ENCODE measurements at places on chromosomes 3 and 15.

DNA sequence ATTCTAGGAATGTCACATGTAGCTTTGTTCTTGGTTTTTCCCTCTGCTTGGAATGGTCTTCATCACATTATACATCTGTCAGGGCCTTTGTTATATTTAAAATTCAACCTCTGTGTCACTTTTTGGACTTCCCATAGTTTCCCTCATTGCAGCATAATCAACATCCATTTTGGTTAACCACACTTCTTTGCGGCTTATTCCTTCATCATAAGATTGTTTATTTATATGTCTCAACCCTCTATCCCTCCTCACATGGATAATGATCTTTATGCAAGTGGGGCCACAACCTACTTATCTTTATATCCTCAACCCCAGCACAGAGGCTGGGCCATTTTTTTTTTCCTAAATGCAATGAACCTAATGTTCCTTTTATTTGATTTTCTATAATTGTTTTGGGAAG is 260.0 kb upstream of the THBS1 start:
- no peak for DNase-seq

DNA sequence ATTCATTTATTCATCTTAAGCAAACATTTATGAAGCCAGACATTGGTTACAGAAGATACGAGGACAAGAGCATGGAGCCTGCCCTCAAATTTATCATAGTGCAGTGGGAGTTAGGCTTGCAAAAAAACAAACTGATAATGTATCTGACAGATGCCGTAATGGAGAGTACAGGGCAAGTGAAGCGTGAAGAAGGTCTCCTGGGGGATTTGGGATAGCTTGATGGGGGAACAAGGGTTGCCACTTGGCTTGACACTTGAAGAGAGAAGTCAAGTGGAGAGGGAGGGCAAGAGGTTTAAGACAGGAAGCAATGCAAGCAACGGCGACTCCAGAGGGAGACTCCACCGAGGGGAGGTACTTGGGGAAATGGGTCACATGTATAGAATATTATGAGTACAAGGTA is 129.3 kb downstream of the SSR3 start:
- no peak for DNase-seq

GRCh38 chr3:63128380-63128779 is 149.7 kb upstream of the SYNPR start:
- DNase-seq: no peak

DNA sequence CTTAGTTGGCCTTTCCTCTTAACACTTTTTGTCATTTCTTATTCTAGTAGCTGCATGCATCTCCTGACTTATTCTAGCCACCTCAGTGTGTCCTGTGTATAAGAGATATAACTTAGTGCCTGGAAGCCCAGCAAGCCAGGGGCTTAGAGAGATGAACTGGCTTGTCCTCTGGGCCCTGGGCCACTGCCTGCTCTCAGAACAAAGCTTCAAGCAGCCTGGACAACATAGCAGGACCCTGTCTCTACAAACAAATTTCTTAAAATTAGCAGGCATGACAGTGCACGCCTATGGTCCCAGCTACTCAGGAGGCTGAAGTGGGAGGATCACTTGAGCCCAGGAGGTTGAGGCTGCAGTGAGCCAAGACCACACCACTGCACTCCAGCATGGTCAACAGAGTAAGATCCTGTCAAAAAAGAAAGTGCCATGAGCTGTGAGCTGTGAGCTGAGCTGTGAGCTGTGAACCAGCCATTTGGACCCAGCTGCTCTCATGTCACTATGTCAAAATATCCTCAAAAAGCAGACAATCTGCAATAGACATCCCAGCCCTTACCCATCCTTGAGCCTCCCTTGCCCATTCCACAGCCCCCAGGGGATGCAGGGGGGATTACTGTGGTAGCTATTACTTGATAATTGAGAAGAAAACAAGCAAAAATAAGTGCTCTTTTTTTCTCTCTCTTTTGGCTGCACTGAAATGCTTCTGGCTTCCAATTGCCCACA is 174.5 kb downstream of the OPA1 start:
- DNase-seq: no peak

GRCh38 chr15:60932051-60932915 is 296.8 kb downstream of the RORA start:
- peak; percentile 70 for DNase-seq

- no peak for DNase-seq
Measured at GRCh38 chr15:85977586-85977985, 102.1 kb upstream of the AGBL1 start.

GRCh38 chr3:38247366-38248035 is 18.1 kb upstream of the SLC22A13 start:
- DNase-seq: no peak

DNA sequence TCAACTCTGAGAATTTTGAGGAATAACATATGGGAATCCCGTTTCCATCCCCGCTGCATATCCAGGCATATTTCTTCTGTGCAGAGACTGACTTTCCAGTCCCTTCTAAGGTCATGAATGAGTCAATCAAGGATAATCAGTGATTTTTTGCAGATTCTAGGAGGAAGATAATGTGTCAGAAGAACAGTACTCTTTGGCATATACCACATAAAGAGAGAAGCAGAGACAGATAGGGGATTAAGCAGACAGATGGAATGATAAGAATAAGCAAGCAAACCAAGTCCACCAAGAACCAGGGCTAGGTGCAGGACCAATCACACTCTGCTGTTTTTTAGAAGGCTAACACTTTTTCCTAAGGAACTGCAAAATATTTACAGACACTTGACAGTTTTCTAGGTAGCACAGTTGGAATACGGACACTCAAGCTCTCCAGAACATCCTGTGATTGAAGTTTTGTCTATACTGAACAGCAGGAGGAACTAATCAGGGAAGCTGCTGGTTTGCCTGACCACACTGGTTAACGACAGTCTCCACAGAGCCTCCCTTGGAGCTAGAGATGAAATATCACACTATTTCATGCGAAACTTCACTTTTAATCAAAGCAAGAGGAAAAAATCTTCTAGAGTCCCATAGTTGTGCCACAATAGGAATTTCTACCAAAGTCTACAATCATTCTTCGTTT is 450.0 kb upstream of the KCNMB2 start:
- DNase-seq: no peak

DNA sequence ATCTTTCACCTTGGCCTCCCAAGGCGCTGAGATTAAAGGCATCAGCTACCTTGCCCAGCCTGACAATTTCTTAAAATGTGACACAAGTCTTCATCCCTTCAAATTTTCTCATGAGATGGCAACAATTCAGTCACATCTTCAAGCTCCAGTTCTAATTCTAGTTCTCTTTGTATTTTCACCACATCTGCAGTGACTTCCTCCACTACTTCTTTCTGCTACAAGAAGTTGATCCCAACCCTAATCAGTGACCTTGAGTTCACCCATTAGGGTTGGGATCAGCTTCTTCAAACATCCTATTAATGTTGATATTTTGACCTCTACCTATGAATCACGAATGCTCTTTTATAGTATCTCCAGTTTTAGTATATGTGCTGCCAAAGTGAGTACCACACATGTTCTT is 59.8 kb downstream of the TRIM71 start:
- DNase-seq: no peak

DNA sequence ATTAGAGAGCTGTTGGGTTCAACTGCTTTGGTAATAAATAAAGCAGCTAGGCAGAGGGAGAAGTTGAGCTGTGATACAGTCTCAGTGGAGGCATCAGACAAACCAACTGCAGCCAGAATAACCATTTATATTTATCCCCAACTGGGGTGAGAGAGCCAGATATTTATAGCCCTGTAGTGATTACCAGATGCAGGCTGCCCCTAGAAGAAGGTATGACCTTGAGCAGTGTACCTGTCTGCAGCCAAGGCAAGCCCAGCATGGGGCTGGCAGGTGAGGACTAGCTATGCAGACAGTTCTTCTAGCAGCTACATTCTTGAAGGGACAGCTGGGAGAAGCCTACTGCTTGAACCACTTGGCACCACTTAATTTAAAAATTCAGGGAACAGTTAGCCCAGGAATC is 144.4 kb upstream of the EPHA3 start:
- DNase-seq: no peak
